ENCODE measurements at places on chromosomes 11 and 22.

GRCh38 chr22:30893434-30894370 lies 74.9 kb downstream of the MORC2 start:
- DNase-seq, result no peak

DNA sequence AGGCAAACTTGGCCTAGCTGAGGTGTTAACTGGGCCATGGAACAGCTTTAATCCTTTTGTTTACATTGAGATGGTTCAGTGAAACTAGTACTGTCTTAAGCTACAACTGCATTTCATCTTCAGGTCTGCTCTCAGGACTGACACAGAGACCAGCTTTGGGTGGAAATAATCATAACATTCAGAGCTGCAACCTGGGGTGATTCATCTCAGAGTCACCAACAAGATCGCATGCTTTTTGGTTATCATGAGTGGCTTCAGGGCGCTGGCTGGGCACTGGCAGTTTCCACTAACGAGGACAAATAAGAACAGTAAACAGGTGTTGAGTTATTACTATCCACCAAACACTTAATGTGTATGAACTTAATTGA lies 60.9 kb upstream of the PAX6 start:
- DNase-seq, result no peak

DNA sequence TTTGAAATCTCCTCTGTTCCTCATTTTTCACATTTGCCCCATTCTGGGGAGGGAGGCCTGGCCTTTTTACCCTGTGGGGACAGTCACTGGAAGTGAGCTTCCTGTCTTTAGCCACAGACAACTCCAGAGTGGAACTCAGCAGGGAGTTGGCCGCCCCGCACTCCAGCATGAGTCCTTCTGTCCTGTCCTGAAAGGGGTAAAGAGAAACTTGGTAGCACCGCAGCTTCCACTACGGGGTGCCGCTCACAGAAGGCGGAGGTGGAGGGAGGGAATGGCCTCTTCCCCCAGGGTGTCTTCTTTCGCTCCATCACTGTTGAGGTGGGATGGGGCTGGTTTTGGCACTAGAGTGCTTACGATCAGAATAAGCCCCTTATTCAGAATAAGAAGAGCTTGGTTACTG lies 132.2 kb downstream of the ST3GAL4 start:
- no peak for DNase-seq

- no peak for DNase-seq
These were observed 22.9 kb downstream of the FAR1 start for GRCh38 chr11:13691286-13691899.

- DNase-seq, result no peak
These were observed 436.0 kb downstream of the NELL1 start for GRCh38 chr11:21105196-21105917.

GRCh38 chr11:115300660-115301428 lies 203.4 kb downstream of the CADM1 start:
- no peak for DNase-seq

DNA sequence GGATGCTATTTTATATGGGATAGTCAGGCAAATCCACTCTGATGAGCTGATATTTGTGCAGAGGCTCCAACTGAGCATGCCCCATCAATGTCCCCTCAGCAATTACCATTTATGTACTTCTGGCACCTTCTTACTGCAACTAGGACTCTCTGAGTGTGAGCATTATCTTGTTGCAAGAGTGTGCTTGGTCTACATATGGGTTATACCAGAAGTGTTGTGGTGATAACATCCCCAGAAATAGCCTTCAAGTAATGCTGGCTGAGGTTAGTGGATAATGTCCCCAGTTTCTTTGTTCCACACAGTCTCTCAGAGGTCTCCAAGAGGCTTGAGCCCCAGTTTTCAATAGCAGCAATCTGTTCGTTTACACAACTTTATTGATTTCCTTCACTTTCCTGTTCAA lies 408.6 kb downstream of the JRKL start:
- DNase-seq, result no peak

- DNase-seq, result no peak
These were observed 18.5 kb upstream of the PHLDA2 start for GRCh38 chr11:2947744-2948143.

DNA sequence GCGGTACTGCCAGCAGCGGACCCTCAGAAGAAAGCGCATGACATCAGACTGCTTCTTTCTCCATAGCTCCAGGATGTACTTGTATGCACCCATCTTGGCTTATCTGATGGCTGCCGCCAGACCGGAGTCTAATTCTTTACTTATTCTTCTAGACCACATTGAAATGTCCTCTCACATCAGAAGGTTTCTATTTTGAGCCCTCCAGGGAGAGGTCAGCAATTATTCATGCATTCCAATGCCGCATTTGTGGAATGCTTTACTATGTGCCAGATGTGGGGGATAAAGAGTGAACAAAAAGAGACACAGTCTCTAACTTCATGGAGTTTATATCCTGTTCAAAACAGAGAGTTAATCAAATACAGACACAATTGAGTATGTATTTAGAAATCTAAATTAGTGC lies 230.1 kb downstream of the MIAT start:
- DNase-seq, result peak; percentile 96

DNA sequence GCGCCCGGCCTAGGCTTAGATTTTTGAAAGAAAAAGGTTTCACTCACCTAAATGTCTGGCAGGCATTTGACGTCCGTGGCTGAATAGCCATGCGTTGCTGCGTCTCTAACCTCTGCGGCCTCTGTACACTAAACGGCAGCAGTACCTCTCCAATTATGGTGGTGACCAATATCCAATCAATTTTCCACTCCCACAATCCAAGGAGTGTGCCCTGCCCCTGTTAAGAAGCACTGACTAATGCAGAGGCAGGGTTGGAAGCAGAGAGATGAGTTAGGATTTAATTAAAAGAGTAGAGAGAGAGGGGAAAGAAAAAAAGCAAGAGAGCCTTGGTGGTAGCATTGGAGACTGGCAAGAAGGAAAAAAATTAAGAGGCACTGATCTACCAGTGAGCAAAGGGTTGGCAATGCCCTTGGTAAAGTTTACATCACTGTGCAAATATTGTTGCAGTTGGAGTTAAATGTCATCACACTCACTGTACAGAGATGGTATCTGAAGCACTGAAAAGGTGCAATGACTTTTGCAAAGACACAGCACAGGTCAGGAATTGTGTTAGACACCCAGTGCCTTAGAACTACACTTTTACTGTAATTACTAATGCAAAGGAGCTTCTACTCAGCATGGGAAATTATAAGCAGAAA lies 526.7 kb downstream of the NTM start:
- DNase-seq, result no peak

GRCh38 chr22:29882716-29883044 lies 294 bp upstream of the MTMR3 start:
- no peak for DNase-seq

- DNase-seq, result no peak
These were observed 3.3 kb upstream of the EPS8L2 start for GRCh38 chr11:702462-703461.

DNA sequence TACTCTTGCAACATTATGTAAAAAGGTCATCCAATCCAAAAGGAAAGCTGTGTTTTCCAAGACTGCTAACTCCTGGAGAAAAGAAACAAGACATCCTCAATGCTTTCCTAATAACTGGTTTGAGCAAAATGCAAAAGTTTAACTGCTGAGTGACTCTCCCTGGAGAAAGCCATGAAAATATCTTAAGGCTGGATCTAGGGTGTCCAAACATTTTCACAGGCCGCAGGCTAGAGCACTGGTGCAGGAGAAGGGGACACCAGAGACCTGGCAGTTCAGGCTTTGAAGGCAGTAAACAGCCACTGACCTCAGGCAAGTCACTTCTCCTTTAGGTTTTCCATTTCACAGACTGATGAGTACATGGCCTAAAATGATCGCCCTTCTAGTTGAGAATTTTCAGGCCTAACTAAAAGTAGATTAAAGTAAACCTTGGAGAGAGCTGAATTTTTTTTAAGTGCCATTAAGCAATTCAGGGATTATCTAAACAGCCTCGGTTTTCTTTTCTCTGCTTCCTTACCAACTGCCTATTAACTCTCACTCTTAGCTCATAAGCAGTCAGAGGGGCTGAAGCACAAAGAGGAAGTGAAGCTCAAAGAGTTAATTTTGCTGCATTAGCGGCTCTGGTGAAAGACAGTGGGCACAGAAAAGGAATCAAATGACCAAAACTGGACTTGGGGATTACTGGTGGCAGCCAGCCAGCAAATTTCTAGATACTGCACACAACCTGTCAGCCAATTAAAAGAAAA lies 2.3 kb downstream of the CHKA start:
- DNase-seq, result no peak

DNA sequence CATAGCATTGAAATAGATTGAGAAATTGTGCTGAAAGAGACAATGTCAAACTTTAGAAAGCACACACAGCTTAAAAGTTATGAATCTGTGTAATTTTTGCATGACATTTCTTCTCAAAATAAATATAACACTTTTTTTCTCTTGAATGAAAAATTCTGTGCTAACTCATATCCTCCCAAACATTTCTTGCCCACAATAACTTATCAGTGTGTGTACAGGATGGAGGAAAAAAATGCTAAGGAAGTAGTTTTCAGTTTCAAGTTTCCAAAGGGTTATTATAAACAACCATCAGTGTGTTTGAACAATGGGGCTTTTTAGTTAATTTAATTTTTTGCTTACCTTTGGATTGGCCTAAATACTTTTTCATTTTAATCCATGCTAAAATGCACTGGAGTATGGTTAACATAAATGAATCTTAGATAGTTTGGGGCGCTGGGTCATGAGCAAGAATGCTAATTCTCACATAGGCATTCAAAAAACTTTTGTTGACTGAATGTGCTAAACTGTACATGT lies 82.9 kb upstream of the ARHGAP20 start:
- DNase-seq, result no peak

DNA sequence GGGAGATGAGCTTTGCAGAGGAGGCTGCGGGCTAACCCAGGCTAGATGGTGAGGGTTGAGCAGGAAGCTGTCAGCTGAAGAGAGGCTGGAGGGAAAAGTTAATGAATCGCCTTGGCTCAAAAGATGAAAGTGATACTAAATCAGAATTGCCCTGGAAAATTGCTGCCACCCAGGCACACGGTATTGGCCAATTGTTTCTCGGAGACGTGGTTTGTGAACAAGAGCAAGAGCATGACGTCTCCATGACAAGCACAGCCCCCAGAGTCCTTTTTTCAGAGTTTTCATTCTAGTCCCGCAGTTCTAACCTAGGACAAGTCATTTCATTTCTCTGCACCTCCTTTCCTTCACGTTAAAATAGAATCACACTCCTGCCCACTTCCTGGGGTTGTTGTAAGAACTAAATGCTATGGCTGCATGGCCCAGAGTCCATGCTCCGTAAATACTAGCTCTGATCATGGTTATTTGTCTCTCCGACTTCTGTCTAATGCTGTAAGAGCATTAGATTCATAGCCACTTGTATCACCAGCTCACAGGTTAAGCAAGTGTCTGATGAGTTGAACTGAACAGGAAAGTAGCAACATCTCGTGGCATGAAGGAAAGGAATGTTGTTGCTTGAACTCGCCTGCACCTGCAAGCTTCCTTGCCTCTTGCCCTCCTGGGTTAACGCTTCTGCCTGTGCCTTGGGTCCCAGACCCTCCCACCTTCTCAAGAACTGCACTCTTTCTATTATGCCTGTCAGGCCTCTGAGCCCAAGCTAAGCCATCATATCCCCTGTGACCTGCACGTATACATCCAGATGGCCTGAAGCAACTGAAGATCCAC lies 33.8 kb upstream of the NUP50 start:
- DNase-seq, result no peak

- DNase-seq, result no peak
These were observed 11.2 kb downstream of the GAL start for GRCh38 chr11:68695531-68695930.

DNA sequence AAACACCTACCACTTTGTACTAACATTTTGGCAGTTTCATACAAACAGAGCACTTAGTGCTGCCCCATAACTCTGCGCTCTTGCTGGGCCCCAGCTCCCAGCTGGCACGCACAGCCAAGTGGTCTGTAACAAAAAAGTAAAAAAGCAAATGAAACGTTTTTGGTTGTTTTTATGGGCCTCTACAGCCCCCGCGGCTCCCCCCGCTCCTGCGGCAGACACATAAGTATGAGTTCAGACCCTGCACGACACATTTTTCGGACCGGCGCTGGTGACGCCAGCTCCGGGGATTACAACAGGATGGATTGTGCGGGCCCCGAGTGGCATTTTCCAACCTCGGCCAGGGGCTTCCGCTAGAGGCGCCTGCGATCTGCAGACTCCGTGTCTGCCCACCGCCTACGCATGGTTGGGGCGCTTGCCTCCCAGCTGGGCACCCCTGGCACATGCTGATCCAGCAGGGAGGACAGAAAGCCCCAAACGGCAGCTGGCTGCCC lies 418.2 kb downstream of the SOX6 start:
- no peak for DNase-seq

DNA sequence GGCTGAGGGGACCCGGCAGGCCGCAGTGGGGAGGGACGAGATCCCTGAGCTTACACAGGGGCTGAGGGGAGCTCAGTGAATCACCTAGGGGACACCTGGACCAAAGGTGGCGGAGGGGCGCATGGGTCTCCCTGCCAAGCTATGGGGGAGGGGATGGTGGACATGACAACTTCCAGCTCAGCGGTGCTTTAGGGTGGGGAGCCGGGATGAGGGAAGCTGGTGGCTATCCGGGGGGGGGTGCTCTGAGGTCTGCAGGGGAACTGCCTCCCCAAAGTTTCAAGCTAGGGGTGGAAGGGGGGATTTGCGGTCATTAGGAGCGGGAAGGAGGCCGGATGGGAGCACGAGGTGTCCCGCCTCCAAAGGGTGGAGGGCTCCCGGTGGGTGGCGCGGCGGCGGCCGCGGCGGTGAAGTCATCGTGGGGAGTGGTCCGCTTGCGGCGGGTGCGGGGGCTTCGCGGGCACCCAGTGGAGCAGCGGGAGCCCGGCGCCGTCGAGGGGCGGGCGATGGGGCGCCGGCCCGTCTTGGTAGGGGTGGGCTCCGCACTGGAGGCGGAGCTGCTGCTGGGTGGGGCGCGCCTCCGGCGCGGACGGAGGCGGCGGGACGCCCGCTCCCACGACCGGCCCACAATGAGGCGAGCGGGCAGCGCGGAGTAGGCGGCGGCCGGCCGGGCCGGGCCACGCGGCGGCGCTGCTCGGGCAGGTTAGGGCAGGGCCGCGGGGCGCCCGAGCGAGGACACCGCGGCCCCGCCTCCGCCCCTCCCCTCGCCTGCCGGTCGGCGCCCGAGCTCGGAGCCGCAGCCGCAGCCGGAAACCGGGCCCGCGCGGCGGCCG lies at the start of gene MICALL1:
Gene MICALL1 (plus strand): TSS at position 764 of the 830 bp plus-strand sequence. CDS start 126 bp downstream, outside the sequence.
- peak; percentile 51 for DNase-seq

DNA sequence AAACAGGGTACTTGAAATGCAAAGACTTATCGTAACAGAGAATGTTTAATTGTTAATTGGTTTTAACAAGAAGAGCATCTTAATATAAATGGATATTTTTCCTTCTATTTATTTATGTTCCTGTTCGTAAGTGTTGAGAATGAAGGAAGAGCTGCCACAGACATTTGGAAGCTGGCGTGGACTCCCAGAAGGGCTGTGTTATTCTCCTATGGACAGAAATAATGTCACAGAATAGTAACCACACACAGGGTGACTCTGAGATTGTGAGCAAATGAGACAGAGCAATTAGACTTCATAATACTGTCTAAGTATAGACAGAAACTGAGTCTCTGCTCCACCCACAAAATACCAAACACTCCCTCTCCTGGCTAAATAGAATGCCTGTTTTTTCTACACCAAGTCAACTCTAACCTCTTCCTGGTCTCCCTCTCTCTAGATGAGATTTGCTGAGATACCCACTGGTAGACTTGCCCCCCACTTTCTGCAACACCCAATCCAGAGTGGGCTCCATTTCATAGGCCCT lies 6.1 kb downstream of the APOL3 start:
- DNase-seq, result no peak

GRCh38 chr11:130897262-130898182 lies 18.8 kb downstream of the SNX19 start:
- peak; percentile 87 for DNase-seq
